SIG-M5 (cell line): ENCODE measurements at places on chromosomes 3 and 15.
A peak's percentile ranks its signal among the peaks of the same experiment; 100 is the strongest.

GRCh38 chr15:40937762-40938535, 8.8 kb downstream of the DLL4 start:
- no peak for DNase-seq

- no peak for DNase-seq
Measured at GRCh38 chr3:172119266-172119969, 80.0 kb downstream of the FNDC3B start.

DNA sequence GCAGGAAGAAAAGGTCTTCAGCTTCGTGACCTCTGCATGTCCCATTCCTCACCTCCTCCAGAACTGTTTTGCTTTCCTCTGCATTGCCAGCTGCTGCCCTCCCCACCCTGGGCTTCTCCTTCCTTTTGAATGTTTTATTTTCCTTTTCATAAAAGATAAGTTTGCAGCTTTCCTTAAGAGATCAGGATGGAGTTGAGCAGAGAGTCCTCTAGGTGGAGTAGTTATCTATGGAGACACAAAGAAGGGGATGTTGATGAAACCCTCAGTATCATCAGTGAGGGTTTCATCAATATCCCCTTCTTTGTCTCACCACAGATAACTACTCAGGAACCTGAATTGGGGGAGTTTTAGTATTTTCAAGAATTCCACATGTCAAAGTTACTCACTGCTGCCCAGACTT, 19.0 kb upstream of the SLC25A36 start:
- no peak for DNase-seq

GRCh38 chr3:67030785-67031740, 33.0 kb downstream of the KBTBD8 start:
- DNase-seq: no peak

- DNase-seq: no peak
Measured at GRCh38 chr15:72116731-72117485, 1.0 kb downstream of the MYO9A start.

GRCh38 chr15:72790302-72790910, 6.8 kb upstream of the ADPGK start:
- DNase-seq: no peak

DNA sequence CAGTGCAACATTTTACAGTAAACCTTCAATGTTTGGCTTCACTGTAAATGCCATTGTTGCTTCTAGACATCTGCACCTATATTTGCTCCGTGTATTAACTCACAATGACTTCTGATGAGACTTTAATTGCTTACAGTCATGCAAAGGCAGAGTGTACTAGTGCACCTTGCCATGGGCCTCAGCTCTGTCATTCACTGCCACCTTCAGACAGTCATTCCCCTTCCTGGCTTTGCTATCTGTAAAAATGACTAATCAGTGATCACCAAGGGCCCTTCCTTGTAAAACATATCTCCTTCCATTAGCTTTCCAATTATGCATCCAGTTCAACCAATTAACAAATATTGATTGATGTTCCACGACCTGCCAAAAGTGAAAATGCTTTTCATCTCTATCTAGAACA, 120.3 kb downstream of the ARRDC4 start:
- DNase-seq: no peak

GRCh38 chr15:32972686-32973085, 221.8 kb downstream of the FMN1 start:
- no peak for DNase-seq

DNA sequence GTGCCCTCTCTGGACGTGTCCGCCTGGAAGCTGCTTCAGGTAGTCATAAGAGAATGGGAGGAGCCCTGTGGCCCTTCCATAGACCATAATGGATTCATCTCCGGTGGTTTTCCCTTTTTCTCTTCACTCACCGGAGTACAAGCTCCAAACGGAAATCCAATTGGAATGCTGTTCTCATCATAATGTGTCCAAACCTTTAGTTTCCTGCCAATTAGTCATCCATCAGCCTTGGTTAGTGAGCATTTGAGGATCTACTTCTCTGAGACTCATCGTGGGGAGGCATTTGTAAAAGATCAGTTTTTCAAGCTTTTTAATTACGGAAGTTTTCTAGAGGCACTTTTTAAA, 34.9 kb downstream of the ABHD2 start:
- DNase-seq: no peak

GRCh38 chr15:67792250-67792942, 32.9 kb upstream of the SKOR1 start:
- no peak for DNase-seq

DNA sequence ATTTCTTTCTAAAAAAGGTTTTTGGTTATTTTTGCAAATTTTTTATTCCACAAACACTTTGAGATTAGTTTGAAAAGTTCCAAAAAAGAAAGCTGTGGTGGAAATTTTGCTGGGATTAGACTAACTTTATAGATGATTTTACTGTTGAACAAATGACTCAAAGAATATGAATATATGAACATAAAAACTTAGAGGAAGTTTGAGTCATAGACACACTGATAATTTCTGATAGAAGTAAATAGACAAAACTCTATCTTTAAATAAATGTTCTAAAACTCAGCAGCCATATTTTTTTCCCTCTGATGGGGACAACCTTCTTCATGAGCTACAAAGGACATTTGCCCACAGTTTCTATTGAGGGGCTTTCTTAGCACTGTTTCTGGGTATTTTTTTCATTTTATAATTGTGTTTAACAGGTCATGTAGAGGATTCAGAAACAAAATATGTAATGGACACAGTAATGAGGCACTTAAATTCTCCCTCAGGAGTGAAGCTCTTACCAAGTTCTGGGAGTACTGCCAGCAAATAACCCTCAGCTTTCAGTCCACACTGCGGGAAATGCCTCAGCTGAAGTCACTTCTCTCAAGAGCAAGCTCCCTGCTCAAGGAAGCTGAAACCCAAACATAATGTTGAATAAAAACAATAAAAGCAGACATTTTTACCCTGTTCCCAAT, 157.6 kb downstream of the NFKBIZ start:
- no peak for DNase-seq

DNA sequence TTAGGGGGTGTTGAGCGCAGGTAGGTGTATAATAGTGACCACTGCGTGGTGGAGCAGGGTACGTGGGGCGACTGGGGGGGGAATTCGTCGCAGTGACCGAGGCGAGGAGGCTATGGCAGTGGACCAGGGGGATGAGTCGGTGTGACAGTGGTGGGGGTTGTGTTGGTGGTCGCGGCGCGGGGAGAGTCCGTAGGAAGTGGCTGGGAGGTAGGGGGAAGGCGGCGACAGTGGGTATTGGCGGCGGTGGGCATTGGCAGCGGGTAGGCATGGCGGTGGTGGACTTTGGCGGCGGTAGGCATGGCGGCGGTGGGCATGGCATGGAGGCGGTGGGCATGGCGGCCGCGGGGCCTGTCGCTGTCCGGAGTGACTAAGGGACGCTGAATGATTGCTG, 739 bp downstream of the SNRPN start:
- no peak for DNase-seq

GRCh38 chr3:27723815-27724458, 1.8 kb upstream of the EOMES start:
- DNase-seq: no peak

DNA sequence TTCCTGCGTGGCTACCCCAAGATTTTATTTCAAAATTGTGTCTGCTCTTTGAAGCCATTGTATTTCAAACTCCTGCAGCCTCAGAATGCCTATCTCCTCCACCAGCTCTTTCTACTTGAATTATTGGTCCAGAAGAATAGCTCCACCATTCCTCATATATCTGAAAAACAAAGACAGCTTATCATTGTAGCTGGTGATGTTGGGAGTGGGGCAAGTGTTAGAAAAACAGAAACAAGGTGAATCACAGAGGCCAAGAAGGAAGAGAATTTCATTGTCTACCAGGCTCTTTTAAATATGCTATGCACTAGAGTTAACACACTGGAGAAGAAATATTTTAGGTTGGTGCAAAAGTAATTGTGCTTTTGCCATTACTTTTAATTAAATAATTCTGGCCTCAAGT, 307.9 kb upstream of the ROPN1 start:
- no peak for DNase-seq

DNA sequence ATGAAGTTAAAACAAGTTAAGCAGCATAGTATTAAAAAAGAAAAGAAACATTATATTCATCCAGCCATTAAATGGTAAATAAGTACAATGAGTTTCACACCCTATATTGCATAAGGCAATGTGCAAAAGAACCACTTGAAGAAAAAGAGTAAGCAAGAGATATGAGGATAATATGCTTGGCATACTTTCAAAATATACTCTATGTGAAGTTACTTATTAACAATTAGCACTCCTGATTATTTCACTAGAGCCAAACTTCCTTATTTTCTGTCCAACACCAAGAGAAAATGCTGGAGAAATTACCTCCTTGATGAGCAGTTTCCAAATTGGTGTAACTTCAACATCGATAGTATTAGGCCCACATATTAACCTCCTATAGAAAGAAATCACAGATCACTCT, 63.7 kb downstream of the ATP13A4 start:
- DNase-seq: no peak

DNA sequence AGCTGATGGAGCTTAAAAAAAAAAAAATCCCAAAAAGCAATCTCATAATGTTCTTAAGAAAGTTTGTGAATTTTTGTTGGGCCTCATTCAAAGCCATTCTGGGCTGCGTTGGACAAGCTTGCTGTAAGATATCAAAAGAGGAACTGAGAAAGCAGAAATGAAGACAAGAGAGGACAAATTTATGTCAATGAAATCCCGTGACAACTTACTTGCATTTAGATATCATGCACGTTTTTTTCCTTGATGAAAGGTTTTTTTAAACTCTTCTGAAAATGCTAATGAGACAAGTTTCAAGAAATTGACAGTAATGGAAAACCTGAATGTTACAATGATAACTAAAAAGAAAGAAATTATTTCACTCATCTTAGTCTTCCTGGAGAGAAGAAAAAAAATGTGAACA, 662.9 kb downstream of the SQOR start:
- peak; percentile 7 for DNase-seq

GRCh38 chr15:92485441-92485840, 91.8 kb downstream of the ST8SIA2 start:
- DNase-seq: no peak

DNA sequence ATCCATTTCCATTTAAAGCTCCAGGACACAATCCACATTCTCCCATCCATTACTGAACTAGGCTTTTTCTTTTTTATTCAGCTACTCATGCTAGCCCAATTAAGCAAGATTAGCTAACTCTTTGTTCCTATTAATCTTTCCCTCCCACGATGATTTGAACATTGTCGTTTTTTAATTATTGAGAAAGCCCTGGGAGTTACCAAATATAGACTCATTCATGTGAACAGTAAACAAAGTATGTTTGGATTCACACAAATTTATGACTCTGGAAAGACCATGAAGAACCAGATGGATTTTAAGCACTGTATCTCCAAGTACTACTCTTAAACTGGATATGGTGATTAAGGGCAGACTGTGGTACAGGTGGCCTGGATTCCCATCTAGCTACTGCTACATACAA, 82.2 kb downstream of the STRIT1 start:
- no peak for DNase-seq

DNA sequence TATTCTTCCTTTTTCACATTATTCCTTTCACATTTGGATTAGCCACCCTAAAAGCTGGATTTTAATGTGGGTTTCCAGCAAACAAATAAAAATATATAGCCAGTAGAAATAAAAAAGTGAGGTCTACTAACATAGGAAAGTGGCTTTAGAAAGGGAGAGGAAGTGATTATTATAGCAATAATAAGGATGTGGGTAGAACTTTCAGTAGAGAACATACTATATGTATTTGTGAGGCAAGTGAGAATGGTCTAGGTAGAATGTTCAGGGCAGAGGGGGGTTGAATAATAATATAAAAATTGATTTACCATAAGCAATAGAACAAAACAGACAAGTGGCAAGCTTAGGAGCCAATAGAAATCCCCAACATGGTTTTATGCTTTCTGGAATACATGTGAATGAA, 88.6 kb downstream of the NR1I2 start:
- DNase-seq: no peak

GRCh38 chr3:141096981-141097380, 45.8 kb downstream of the SPSB4 start:
- no peak for DNase-seq

DNA sequence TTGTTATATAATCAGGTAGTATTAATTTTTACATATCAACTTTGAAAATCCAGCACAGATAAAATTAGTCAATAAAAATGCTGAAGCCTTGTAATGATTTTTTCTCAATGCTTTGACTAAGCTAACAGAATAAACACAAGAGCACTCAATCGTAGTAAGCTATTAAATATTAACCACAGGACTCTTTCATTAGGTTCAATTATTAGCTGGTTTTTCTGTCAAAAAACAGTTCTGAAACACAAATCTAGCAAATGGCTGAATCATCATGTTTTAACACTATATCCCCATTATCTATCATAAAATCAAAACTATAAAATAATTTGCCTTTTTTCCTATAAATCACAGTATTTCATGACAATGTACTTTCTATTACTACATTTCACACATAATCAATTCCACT, 69.6 kb downstream of the PLOD2 start:
- DNase-seq: no peak
